ENCODE measurements at places on chromosomes 2 and 18.

DNA sequence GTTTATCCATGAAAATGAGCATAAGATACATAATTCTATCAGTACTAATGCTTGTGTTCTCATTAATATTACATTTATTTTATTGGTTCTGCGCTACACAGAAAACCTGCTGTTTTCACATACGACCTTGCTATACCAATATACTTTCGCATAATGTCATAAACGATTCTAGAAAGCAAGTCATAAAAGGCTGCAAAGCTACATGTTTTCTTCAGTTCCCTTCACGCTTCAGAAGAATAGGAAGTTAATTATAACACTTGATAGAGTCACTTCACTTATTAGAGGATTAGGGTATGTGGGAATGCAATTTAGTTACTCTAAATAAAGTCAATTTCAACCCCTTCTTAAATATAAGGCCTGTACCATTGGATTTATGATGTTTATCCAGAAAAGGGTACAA, 29.0 kb downstream of the PSME4 start:
- no peak for DNase-seq

DNA sequence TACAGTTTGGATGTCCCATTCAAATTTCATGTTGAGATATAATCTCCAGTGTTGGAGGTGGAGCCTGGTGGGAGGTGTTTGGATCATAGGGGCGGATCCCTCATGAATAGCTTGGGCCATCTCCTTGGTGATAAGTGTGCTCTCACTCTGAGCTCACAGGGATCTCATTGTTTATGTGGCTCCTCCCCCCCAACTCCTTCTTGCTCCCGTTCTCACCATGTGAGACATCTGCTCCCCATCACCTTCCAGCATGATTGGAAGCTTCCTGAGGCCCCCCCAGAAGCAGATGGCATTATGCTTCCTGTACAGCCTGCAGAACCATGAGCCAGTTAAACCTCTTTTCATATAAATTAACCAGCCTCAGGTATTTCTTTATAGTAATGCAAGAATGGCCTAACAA, 3.0 kb upstream of the INPP1 start:
- no peak for DNase-seq

DNA sequence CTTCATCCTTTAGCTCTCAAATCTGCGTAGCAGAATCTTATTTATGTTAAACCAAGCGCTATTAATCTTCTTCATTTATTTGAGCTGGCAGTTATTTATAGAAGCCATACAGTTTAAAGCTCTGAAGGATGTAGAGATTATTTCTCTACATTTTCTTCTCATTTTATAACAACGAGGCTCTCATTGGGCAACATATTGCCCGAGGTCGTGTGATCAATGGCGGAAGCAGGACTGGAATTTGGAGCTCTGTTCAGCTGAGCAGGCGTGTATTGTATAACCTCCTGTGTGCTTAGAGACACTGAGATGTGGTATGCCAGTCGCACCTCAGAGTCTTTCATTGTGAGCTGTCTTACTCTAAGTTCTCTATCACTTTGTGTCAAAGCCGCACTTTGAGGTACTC, 17.5 kb upstream of the DRC1 start:
- no peak for DNase-seq

DNA sequence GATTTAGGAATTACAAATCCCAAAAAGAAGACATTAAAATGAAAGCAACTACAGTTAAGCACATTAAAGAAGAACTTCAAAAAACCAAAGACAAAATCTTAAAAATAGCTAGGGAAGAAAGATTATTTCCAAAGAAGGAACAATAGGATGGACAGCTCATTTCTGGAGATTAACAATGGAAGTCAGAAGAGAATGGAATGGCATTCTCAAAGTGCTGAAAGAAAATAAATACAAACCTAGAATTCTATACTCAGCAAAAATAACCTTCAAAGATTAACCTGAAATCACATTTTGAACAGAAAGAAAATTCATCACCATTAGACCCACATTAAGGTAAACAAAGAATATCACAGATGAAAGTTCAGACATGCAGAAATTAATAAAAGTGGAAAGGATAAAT, 229.2 kb downstream of the HDAC4 start:
- no peak for DNase-seq

DNA sequence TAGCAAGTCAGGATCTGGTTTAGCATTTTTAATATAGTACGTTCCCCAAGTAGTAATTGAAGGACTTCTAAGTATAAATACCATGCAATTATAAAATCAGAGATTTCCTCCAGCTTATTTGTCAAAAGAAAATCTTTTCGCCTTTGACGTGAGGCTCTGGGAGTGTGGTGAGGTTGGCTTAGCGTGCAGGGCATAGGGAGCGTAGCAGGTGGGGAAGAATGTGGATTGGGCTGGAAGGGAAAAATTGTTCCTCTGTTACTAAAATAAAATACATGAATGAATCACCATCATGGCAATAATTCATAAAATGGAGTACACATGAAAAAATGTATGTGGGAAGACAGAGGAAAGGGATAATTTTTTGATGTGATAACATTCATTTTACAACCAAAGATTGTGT, 5.4 kb upstream of the IL1RL2 start:
- no peak for DNase-seq

DNA sequence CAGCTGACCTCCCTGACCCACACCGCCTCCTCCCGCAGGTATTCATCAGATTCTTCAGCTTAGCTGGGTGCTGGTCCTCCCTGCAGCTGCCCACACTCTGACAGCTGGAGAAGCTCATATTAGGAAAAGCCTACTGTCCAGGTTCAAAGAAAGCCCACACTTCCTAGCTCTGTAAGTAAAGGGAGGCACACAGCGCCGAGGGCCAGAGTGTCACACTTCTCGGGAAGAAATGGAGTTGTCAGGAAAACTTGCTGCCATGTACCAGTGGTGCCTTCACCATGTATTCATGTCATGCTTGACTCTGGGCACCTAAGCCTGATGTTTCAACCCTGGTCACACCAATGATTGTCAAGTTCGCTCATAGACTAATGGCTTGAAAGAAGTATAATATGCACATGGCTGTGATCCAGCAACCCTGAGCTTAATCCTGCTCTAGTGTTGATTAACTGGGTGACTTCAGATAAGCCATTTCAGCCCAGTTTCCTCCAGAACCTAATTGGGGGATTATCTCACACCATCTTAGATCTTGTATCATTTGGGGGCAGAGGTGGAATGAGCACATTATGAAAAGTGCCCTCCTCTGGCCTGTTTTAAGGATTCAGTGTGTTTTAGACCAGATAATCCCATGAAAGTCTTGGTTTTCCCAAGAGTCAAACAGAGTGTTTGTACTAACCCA, 180.3 kb upstream of the PARD3B start:
- DNase-seq: no peak

DNA sequence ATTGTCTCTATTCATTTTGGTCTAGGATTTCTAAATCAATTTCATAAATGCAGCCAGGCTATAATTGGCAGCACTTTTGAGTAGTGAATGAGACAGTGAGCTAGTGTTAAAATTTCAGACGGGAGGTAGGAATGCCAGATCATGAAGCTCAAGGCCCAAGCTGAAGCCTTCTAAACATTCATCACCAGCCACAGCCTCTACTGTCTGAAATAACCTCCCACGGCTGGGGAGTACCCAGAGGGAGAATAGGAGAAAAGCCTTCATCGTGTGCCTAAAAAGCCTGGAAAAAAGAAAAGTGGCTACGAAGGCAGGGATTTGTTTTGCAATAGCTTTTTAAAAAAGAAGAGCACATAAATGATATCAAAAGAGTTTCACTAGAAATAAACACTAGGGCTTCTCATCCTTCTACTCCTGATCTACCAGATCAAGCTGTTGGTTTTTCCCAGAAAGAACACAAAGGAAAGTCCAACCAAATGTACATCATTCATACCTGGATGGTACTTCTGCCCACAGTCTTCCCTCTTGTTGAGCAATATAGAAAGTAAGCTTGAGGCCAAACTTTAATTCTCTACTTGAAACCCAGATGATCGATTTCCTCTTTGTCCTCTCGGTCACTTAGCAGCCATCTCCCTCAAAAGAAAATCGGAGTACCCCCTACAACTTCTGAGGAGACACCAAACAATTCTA, 48.1 kb upstream of the SLC39A10 start:
- no peak for DNase-seq

- no peak for DNase-seq
Observed at GRCh38 chr2:189512879-189513278, 67.7 kb downstream of the SLC40A1 start.

GRCh38 chr2:127061375-127062273, 45.3 kb downstream of the BIN1 start:
- no peak for DNase-seq

DNA sequence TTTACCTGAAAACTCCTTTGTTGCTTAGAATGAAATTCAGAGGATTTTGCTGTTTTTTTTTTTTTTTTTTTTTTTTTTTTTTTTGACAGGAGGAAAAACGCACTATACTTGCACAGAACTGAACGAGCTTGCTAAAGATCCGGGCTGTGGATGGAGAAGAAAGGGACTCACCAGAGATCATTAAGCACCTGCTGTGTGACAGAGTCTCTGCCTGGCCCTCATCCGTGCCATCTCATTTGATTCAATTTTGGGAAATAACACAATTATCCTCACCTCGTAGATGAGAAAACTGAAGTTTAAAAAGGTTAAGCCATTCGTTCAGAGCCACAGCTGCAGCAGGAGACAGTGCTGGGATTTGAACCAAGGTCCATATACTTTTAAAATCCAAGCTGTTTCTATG, 775.4 kb upstream of the ID2 start:
- no peak for DNase-seq

GRCh38 chr18:77141401-77142118, 9.0 kb upstream of the MBP start:
- no peak for DNase-seq

GRCh38 chr2:112021781-112022231, 33.3 kb upstream of the TMEM87B start:
- no peak for DNase-seq

DNA sequence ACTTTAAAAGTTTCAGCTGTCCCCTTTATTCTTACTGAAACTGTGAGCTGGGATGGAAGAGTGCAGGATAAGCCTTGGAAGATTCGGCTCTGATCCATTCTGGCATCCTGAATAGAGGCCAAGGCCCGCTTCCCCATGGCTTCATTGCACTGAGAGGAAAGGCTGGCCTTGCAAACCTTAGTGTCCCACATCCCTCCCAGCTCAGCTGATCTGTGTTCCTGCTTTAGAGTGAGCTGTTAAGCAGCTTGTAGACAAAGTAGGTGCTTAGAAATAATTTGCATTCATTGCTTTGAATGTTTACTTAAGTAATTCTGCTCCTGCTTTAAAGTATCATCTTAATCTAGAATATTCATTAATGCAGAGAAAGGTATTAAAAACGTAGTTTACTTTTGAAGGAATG, 169.6 kb upstream of the BOD1L2 start:
- DNase-seq: no peak

DNA sequence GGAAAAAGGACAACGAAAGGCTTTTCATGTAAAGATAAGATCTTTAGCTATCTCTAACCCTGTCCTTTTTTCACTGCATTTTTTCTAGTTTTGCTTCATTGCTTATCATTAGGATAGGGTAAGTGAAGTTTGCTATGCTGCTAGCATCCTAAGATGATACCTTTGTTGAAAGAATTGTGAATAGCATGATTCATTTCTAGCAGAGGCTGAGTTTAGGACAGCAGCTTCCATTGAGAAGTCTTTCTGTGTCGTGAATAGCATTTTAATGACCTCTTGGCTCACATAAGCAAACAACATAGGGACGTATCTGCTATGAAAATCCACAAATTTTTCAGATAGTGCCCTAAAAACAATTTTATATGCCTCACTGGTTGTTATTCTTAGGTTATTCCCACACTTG, 36.4 kb upstream of the GAREM2 start:
- DNase-seq: no peak

- no peak for DNase-seq
Observed at GRCh38 chr2:130327703-130328527, 14.8 kb upstream of the IMP4 start.

DNA sequence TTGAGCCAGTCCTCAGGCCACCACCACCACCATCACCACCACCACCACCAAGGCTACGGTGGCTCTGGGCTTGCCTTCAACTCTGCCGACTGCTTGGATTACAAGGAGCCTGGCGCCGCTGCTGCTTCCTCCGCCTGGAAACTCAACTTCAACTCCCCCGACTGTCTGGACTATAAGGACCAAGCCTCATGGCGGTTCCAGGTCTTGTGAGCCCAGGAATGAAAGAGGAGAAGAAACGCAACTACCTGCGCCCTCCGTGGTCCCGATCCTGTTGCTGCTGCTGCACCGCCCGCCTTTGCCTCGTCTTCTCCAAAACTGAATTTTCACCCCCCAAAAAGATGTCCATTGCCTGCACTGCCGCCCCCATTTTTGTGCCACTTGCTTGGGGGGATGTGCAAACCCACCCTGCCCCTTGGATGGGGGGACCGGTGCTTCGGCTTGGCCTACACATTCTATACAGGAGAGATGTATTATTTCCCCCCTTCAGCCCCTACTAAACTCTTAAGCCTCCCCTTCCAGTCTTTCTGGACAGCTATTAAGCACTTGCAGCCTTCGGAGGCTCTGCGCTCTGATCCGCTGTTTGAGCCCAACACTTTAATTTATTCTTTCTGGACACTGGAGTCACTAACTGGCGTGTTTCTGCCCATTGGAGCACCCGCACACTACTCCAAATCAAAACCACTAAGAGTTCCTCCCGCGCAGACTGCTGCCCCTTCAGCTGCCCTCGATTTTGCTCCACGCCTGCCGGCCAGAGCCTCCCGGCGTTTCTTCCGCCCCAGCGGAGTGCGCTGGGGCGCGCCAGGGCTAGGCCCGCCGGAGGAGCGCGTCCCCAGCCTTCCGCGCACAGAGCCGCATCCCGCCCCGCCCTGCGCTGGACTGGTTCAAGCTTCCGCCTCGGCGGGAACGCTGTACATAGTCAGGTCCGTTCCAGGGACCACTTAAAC, 5.7 kb downstream of the OTX1 start:
- DNase-seq: no peak

GRCh38 chr2:18119883-18120282, 241.4 kb downstream of the KCNS3 start:
- DNase-seq: no peak

DNA sequence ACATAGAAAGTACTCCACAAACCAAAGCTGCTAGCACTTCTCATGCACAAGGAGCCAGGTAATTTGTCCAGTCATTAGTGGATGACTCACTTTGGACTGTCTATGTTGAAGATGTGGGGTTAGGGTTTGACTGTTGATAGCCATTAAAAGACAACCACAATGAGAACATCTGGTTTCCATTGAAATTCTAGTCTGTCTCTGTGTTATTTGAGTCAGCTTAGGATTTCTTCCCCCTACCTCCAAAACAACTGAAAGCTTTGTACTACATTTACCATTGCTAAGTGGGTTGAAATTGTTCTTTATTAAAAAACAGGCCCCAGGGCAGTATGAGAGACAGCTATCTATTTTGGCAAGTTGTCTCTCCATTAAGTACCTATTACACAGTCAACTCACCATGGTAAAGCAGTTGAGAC, 50.2 kb upstream of the ANKRD44 start:
- DNase-seq: peak; percentile 64

GRCh38 chr2:199994896-199995295, 39.5 kb downstream of the MAIP1 start:
- DNase-seq: no peak

- no peak for DNase-seq
Observed at GRCh38 chr18:32048507-32049091, 30.0 kb downstream of the RNF125 start.
